ENCODE measurements at places on chromosomes 6 and 20.

- no peak for DNase-seq
These were observed 48.0 kb downstream of the ADTRP start for GRCh38 chr6:11730641-11731040.

GRCh38 chr6:35363293-35363750, 21.0 kb downstream of the PPARD start:
- DNase-seq: no peak

DNA sequence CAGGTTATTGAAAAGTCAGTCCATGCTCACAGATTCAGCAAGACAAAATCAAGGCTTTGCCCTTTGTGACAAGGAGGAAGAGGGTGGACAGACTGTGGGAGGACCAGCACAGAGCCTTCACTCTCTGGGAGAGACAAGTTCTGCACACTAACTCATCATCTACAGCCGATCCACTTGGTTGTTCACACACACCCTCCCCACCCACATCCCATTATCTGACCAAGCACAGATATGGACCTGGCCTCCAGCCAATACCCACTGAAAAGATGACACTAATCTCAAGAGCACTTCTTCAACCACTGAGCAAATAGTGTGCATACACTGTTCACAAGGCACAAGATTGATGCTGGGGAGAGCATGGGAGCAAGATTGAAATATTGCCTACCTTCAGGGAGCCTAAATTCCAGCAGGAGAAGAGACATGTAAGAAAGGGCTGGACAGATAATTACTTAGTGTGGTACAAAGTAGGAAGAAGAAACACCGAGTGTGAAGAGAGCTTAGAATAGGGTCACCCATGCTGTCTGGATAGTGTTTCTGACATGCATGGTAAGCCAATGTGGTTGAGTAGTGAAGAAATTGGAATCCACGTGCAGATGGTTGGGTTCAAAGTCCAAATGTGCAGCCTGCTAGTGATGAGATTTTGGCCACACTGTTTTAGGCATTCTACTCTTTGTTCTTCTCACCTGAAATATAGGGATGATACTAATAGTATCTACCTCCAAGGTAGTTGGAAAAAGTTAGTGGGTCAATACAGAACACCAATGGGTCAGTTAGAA, 21.7 kb upstream of the IL17A start:
- DNase-seq: no peak

GRCh38 chr6:45896783-45897441, 118.7 kb downstream of the CLIC5 start:
- no peak for DNase-seq

- no peak for DNase-seq
These were observed 567 bp downstream of the HS3ST5 start for GRCh38 chr6:114342086-114342825.

GRCh38 chr6:149246691-149247384, 70.7 kb upstream of the TAB2 start:
- DNase-seq: no peak

All from activated T-cell treated with anti-CD3 and anti-CD28 coated beads for 24 hours (primary cell).